ENCODE measurements at places on chromosomes 11 and 22.
A peak's percentile ranks its signal among the peaks of the same experiment; 100 is the strongest.

- no peak for DNase-seq
Measured at GRCh38 chr11:87110443-87111131, 72.9 kb downstream of the TMEM135 start.

DNA sequence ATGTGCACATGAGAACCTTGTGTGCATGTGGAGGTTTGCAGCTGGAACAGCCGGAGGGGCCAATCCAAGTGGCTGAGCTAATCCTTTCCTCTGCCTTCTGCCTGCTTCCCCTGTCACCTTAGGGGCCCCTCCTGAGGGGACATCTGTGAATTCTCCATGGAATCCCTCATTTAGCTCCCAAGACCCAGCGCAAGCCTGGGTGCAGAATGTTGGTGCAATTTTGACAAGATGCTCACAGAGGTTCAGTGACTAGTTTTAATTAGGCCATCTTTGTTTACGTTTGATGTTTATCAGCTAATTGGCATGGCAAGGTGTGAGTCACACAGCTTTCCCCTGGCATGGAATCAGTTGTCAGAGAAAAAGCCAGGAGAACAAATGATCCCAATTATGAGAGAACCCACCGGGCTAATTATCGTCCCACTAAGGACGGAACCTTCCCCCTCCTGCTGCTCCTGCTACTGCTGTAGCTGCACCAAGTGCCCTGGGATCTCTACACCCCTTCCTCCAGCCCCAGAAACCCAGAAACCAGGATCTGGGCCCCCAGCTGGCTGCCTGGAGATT lies 63.6 kb upstream of the PAX6 start:
- DNase-seq = no peak

DNA sequence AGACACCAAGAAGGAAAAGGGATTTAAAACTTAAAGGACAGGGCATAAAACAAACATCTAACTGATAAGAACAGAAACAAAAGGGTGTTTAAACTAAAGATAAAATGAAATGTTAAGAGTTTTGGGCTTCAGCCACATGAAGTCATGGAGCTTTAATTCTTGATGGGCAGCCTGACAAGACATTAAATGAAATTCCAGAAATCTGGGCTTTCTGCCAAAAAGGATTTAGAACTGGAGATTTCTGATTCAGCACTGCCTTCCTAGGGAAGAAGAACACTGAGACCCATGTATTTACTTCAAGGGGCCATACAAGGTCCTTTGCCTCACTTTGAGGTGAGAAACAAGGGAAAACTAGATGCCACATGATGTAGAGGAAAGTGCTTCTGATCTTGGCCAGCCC lies 355.9 kb upstream of the RAG2 start:
- no peak for DNase-seq

- peak; percentile 90 for DNase-seq
Measured at GRCh38 chr11:10622957-10623791, 54.7 kb upstream of the LYVE1 start.

GRCh38 chr11:27699926-27700350 lies 317 bp downstream of the BDNF start:
- DNase-seq = no peak

DNA sequence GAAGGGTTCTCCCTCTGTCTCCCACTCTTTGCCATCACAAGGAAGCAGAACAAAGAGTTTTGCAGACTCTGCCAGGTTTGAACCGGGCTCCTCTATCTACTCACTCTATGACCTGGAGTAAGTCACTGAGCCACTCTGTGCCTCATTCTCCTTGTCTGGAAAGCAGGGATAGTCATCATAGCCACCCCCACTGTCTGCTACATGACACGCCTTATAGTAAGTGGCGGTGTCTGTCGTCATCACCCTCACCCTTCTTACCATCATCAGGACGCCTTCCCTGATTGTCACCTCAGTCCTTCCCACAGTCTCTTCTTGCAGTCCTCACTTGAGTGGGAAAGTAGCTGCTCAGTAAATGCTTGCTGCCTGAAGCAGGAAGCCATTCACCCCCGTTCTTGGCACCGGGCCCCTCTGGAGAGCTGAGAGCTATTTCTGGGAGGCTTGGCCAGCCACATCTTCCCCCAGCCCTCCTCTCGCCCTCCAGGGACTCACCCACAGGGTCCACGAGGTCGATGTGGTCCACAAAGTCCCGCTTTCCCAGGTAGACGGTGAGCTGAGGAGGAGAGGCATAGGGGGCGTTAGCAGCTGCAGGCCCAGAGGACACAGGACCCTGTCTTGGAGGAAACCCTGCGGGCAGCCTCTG lies 46.4 kb downstream of the TPBGL start:
- DNase-seq = no peak

DNA sequence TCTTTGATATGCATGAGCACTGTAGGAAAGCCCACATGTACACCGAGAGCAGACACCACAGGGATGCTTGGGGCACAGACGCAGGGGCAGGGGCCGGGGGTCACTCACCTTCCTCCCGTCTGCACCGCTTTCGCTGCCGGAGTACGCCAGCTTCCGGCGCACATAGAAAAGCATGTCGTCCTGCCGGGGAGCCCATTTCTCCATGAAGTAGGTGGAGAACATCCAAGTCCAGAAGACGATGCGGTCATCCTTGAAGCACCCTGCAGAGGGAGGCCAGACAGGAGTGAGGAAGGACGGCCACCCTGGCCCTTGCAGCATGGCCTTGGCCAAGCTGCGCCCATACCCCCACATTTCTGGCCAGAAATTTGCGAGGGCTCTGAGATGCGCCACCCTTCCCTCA lies 28.8 kb downstream of the KIAA0930 start:
- DNase-seq = no peak

DNA sequence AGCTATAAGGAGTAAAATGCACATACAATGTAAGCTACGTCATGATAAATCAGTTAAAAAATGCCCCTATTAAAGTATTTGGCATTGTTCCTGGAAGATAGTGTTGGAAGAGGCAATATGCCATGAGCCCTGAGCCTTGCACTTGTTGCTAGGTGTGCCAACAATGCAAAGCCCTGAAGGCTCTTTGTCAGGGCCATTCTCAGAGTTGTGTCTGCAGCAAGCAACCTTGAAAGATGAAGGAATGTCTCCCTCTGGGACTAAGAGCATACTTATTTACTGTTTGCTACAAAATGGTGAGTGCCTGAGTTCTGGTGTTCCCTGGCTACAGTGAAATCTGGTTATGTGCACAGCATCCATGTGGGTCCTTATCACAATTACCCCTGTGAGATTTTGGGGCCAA lies 322.3 kb upstream of the FAT3 start:
- DNase-seq = no peak

Measured in CD14-positive monocyte (primary cell).